ENCODE measurements at places on chromosomes 2 and 18.
A peak's percentile ranks its signal among the peaks of the same experiment; 100 is the strongest.

DNA sequence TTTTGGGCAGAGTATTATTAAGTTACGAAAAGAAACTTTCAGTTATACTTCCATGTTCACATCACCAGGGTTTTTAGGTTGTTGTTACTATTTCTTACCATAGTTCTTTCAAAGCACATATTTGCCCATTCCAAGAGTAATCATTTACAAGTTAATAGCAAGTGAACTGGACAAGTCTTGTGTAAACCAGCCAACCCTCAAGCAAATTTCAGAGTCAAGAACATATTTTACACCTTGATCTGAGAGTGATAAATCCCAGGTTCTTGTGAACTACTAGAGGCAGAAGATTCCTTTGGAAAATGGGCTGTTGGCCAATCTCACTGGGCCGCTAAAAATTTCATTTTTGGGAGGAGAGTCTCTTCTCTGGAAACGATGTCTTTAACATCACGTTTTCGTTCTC is 2.7 kb upstream of the ASAP2 start:
- no peak for DNase-seq
- no peak overlapping the region for H3K4me3 ChIP-seq
- H3K4me1 ChIP-seq: peaks cover 31% of the 10 kb centered on the region
- no peaks in the 10 kb centered on the region for H3K36me3 ChIP-seq
- peaks cover 2% of the 10 kb centered on the region for H3K27me3 ChIP-seq

- H3K4me3 ChIP-seq: no peak overlapping the region
- no peaks in the 10 kb centered on the region for H3K27me3 ChIP-seq
- H3K4me1 ChIP-seq: peaks cover 22% of the 10 kb centered on the region
- H3K27ac ChIP-seq: no peak overlapping the region
- DNase-seq: no peak
- H3K36me3 ChIP-seq: peaks cover 7% of the 10 kb centered on the region
These were observed 3.1 kb upstream of the ADCY3 start for GRCh38 chr2:24923106-24923505.

DNA sequence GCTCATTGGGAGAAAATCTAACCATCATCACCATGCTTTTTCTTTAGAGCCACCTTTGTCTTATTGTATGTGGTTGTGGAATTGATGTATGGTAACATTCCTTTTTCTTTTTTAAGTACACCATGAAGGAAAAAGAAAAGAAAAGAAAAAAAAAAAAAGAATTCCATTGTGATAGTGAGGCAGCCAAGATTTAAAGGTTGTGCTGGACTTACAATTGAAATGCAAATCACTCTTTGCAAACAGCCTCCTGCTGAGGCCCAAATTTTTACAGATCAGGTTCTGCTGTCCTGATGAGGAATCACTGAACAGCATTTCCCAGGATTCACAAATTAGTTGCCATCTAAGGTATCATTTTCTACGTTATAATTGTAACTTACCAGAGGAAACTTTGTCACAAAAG is 1101.0 kb upstream of the FANCL start:
- no peaks in the 10 kb centered on the region for H3K36me3 ChIP-seq
- no peaks in the 10 kb centered on the region for H3K27me3 ChIP-seq
- H3K27ac ChIP-seq: no peak overlapping the region

GRCh38 chr2:178860551-178860950 is 53.3 kb upstream of the TTN start:
- no peak overlapping the region for H3K27ac ChIP-seq
- no peaks in the 10 kb centered on the region for H3K4me1 ChIP-seq
- no peaks in the 10 kb centered on the region for H3K36me3 ChIP-seq
- no peak overlapping the region for H3K4me3 ChIP-seq
- H3K27me3 ChIP-seq: peaks cover 4% of the 10 kb centered on the region

DNA sequence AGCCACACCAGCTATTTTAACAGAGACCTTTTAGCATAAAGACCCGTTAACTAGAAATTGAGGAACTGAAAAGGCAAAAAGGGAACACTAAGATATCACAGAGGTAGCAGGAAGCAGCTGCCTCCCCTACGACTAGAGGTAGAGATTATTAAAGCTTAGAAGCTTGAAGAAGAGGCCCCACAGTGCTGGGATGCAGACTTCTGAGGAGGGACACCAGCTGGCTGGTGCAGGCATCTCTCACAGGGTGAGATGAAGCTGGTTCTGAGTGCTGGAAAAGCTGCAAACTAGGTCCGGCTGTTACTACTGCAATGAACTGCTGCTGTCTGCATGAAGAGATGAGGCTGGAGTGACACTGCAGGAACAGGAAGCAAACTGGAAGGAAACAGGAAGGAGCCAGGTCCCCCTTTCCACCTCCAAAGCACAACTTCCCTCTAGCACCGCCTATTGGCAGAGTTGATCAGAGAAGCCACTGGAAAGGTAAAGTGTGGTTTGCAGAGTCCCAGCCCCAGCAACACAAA is 61.2 kb upstream of the MRPS9 start:
- H3K4me3 ChIP-seq: no peak overlapping the region
- H3K27ac ChIP-seq: no peak overlapping the region

DNA sequence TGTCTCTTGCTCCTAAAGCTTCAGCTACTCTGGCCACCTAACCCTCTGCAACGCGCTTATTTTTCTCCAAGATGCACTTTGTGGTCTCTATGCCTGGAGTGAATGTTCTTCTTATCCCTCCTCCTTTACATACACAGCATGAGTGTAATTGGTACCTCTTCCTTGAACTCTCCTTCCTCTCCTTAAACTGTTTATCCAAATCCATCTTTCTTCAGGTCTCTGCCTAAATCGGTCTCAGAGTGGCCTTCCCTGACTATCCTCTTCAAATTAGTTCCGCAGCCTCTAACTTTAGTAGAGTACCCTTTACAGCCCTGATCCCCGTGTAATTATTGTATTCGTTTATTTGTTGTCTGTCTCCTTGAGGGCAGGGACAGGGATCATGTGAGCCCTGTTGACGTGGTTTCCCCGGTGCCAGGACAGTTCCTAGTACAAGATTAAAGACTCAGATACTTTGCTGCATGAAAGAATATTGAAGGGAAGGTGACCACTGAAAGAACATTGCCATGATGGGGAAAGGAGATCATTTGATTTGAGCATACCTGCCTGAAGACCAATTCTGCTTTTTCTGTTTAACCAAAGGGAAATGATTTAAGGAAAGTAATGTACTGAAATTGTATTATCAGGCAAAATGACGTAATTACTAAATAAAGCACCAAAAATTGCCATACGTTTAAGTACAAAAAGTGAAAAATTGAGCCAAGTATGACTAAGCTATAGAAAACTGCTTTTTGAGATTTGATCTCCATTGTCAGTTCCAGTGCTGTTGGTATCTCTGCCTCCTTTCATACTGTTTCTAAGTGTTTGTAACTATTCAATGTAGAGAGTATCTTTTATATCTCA is 1.2 kb downstream of the CNOT9 start:
- peak overlapping the region; percentile 100 for H3K27ac ChIP-seq
- peaks cover 56% of the 10 kb centered on the region for H3K36me3 ChIP-seq
- DNase-seq: peak; percentile 23
- H3K4me3 ChIP-seq: peak overlapping the region; percentile 65
- H3K27me3 ChIP-seq: no peaks in the 10 kb centered on the region
